ENCODE measurements at places on chromosomes 3 and 15. TPM values are rescaled to one million over a fixed set of nuclear protein-coding genes. Genes with fewer than 3 reads are reported as not detected.
A peak's percentile ranks its signal among the peaks of the same experiment; 100 is the strongest.

The MAP2K5 gene
- total RNA-seq: 13.5 TPM

The GUCA1C gene
- total RNA-seq: not detected

DNA sequence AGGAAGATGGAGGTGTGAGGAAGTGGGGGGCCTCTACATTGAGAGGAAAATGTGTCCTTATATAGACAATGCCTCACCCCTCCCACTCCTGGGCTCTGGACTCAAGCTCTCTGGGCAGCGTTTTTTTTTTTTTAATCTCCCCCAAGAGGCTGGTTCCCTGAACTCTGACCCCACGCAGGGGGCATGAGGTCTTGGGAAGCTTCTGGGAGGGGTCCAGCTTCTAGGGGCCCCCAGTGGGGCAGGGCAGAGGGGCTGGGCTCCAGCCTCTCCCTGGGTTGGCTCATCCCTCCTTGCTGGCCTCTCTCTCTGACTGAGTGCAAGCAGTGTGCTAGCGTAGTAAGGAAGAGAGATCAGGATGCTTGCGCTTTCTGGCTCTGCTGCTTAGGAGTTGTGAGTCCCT is 101.4 kb upstream of the HACD2 start:
- DNase-seq: no peak
- peaks cover 50% of the 10 kb centered on the region for H3K4me1 ChIP-seq
- H3K27ac ChIP-seq: peak overlapping the region; percentile 91
- H3K27me3 ChIP-seq: peaks cover 44% of the 10 kb centered on the region
- no peak overlapping the region for H3K4me3 ChIP-seq

DNA sequence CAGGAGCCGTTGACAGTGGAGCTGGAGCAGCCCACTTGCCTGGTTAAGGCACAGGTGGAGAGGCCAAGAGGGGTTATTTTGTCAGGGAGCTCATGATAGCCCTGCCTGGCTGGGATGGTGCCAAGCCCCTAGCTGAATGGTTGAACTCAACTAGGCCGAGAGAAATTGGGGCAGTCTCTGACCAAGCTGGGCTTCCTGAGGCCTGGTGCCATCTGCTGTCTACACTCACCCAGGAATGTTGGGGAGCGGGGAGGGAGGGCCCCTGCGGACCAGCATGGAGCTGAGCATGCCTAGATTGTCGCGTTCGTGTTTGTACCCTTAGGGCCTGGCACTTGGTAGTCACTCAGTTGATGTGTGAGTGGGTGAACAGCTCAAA is 1.2 kb downstream of the BRPF1 start:
- peaks cover 42% of the 10 kb centered on the region for H3K4me1 ChIP-seq
- peaks cover 2% of the 10 kb centered on the region for H3K27me3 ChIP-seq
- peak overlapping the region; percentile 95 for H3K4me3 ChIP-seq

The CEP19 gene
- 2.4 TPM for total RNA-seq

GRCh38 chr3:54951405-54951804 is 23.5 kb upstream of the LRTM1 start:
- no peak overlapping the region for H3K4me3 ChIP-seq
- H3K27ac ChIP-seq: peak overlapping the region; percentile 13
- no peaks in the 10 kb centered on the region for H3K27me3 ChIP-seq
- peak; percentile 87 for DNase-seq
- peaks cover 64% of the 10 kb centered on the region for H3K4me1 ChIP-seq

DNA sequence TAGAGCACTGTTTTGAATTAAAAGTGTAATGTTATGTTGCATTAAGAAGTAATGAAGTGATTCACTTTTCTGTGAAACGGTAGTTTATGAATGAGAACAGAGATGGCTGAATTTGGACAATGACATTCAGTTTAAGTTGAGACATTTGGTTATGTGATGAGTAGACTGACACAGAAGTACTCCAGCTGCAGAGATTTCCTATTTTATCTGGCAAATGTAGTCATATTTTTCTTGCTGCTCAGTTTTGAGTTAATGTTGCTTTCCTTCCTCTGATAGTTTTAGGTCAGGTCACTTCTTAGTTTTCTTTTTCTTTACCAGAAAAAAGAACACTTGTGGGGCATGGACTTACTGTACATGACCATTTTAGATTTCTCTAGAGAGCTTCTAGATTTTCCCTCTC is 51.2 kb downstream of the ASB7 start:
- peaks cover 8% of the 10 kb centered on the region for H3K4me1 ChIP-seq
- H3K27me3 ChIP-seq: peaks cover 2% of the 10 kb centered on the region
- no peaks in the 10 kb centered on the region for H3K36me3 ChIP-seq
- DNase-seq: no peak

The TRPM1 gene
- total RNA-seq: 0.29 TPM

The TRIM42 gene
- total RNA-seq: not detected

The LRRC34 gene
- total RNA-seq: 0.87 TPM

DNA sequence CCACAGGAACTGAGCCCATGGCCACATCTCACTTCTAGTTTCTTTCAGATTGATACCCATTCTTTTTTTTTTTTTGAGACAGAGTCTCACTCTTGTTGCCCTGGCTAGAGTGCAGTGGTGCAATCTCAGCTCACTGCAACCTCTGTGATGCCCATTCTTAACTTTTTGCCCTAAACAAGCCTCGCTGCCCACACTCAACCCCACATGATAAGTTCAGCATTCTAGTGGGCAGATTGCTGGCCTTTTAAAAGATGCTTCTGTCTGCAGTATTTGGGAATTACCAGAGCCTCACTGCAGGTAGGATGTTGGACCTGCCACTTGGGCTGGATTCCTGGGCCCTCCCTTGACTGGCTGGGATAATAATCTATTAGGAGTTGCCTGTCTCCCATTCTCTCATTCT is 51.0 kb downstream of the TRANK1 start:
- no peaks in the 10 kb centered on the region for H3K36me3 ChIP-seq
- H3K4me3 ChIP-seq: no peak overlapping the region
- DNase-seq: no peak
- peaks cover 12% of the 10 kb centered on the region for H3K27me3 ChIP-seq

GRCh38 chr3:151100076-151100475 is 14.6 kb downstream of the MED12L start:
- H3K4me1 ChIP-seq: no peaks in the 10 kb centered on the region
- H3K27me3 ChIP-seq: peaks cover 26% of the 10 kb centered on the region

The HPS3 gene
- 19.9 TPM for total RNA-seq

- peak overlapping the region; percentile 78 for H3K4me3 ChIP-seq
- H3K4me1 ChIP-seq: peaks cover 20% of the 10 kb centered on the region
- no peak overlapping the region for H3K27ac ChIP-seq
- DNase-seq: no peak
- H3K36me3 ChIP-seq: no peaks in the 10 kb centered on the region
- H3K27me3 ChIP-seq: no peaks in the 10 kb centered on the region
Observed at GRCh38 chr3:65597226-65597951, 441.3 kb downstream of the MAGI1 start.

The STX19 gene
- total RNA-seq: not detected

The RASGRF1 gene
- total RNA-seq: 0.20 TPM

The LMAN1L gene
- not detected for total RNA-seq

DNA sequence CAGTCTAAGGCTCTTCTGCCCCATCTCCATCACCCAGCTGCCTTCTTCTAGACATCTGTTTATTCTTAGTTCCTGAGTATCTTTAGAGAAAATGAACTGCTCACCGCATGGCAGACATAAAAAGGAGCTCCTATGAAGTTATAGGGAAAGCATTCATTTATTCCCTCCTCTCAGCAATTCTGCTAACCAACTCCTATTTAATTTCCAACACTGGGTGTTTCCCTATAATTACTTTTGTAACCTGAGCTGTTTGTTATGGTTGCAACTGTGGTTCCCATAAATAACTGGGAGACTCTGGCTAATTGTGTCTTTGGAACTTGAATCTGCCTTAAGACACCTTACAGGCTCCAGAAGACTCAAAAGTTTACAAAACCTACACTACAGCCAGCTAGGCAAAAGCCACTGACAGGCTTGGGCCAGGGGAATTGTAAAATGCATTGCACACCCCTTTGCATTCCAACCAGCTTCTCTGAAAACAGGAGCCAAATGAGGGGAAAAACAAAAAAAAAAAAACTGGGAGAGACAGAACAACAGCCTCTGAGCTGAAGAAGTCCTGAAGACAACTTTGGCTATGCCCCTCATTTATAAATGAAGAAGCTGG is 231.5 kb upstream of the FEZF2 start:
- peaks cover 2% of the 10 kb centered on the region for H3K27me3 ChIP-seq
- H3K36me3 ChIP-seq: peaks cover 5% of the 10 kb centered on the region
- DNase-seq: no peak
- peak overlapping the region; percentile 85 for H3K4me3 ChIP-seq

DNA sequence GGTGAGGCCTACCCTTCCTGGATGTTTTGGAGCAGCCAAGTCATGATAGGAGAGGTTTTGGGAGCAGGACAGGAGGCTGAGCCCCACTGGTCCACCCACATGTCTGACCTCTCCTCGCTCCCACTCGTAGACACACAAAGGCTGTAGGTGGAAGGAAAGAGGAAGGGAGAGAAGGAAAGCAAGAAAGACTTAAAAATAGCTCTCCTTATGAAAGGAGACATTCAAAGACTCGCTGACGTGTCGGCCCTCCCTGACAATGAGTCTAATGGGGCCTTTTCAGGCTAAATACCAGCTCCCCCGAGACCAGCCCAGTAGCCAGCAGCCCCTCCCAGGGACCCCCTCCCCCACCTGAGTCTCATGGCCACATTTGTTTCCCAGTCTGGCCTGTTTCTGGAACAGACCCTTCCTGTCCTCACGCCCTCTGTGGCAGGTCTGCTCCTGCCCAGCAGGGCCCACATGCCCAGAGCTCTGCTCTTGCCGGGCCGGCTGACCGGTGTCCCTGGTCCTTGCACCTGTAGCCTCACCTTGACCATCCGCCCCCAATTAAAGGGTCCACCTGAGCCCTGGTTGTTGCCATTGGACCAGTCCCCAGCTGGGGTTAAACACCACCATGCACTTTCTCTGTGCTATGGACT is 49.3 kb downstream of the FGD5 start:
- no peak overlapping the region for H3K27ac ChIP-seq
- H3K4me3 ChIP-seq: no peak overlapping the region
- no peaks in the 10 kb centered on the region for H3K36me3 ChIP-seq
- no peaks in the 10 kb centered on the region for H3K4me1 ChIP-seq

GRCh38 chr3:149895339-149895738 is 75.4 kb downstream of the PFN2 start:
- peaks cover 6% of the 10 kb centered on the region for H3K36me3 ChIP-seq
- H3K4me3 ChIP-seq: no peak overlapping the region
- no peak overlapping the region for H3K27ac ChIP-seq
- H3K4me1 ChIP-seq: peaks cover 57% of the 10 kb centered on the region

- H3K4me3 ChIP-seq: no peak overlapping the region
- no peaks in the 10 kb centered on the region for H3K4me1 ChIP-seq
- no peak overlapping the region for H3K27ac ChIP-seq
- no peak for DNase-seq
- H3K36me3 ChIP-seq: no peaks in the 10 kb centered on the region
Observed at GRCh38 chr3:79199966-79200365, 567.8 kb downstream of the ROBO1 start.

DNA sequence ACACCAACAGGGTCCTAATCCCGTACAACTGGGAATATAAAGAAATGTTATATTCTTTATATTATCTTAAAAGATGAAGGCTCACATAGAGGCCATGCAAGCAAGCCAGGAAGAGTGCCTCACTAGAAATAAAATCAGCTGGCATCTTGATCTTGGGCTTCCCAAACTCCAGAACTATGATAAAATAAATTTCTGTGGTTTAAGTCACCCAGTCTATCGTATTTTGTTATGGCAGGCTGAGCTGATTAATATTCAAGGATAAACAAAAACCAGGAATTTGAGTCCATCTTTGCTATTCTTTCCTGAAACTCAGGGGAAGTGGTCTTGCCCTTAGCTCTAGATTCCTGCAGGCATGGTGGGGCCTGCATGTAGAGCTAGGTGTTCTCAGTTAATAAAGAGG is 42.7 kb downstream of the ATOSA start:
- DNase-seq: peak; percentile 37
- peaks cover 10% of the 10 kb centered on the region for H3K4me1 ChIP-seq
- H3K27me3 ChIP-seq: no peaks in the 10 kb centered on the region
- H3K4me3 ChIP-seq: no peak overlapping the region

DNA sequence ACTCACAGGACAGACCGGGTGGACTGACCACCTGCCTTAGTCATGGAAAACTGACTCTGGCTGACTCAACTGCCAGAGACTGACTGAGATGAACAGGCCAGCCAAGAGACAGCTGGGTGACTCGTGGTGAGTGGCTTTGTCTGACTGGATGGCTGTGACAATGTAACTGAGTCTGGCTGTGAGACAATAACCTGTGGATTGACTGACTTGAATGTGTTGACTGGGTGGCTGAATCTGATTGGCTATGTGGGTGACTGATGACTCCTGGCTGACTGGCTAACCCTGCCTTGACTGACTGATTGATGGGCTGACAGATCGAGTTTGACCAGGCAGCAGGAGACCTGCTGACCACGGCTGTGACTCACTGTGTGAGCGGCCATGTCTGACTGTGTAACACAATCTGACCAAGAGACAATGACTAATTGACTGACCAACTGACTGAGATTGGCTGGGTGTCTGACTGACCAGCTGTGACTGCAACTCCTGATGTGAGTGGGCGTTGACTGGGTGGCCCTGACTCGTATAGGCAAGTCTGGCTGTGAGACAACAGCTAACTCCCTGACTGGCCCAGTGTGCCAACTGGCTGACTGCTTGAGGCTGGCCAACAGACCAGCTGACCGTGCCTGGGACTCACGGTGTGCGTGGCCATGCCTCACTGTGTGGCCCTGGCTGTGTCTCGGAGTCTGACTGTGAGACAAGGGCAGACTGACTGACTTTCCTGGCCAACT is 509.1 kb downstream of the SHQ1 start:
- H3K27me3 ChIP-seq: no peaks in the 10 kb centered on the region
- peak; percentile 98 for DNase-seq
- no peaks in the 10 kb centered on the region for H3K36me3 ChIP-seq
- H3K4me1 ChIP-seq: peaks cover 19% of the 10 kb centered on the region

The CCDC39 gene
- not detected for total RNA-seq

DNA sequence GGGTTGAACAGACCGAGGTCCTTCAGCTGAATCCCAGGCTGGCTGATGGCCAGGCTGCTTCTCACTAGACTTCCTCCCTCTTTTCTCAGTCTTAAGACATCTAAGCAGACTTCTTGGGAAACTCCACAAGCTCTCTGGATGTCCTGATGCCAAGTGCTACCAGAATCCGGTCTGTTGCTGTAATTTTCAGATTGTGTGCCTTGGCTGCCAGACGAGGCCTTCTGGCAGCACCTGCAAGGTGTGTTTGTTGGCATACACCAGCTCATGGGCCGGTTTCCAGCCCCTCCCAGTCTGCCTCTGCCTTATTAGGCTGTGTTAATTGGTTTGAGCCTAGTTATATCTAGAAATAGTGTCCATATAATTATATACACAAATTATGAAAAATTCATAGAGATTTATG is 120.6 kb downstream of the TNIK start:
- no peaks in the 10 kb centered on the region for H3K27me3 ChIP-seq
- H3K27ac ChIP-seq: no peak overlapping the region
- no peaks in the 10 kb centered on the region for H3K36me3 ChIP-seq
- no peaks in the 10 kb centered on the region for H3K4me1 ChIP-seq
- DNase-seq: no peak

The SLC7A14 gene
- total RNA-seq: 0.43 TPM
